A375 (cell line): ENCODE measurements at places on chromosomes 11 and 22. TPM values are rescaled to one million over a fixed set of nuclear protein-coding genes. Genes with fewer than 3 reads are reported as not detected.

The TIMP3 gene
- 319 and 337 TPM in 2 replicates for total RNA-seq

The SYT7 gene
- total RNA-seq = 0.45 and 1.2 TPM in 2 replicates

The CRYBB1 gene
- not detected in 2 replicates for total RNA-seq

The MUC5AC gene
- total RNA-seq = under 0.01 and 0.08 TPM in 2 replicates

The IGF2 gene
- total RNA-seq = not detected in 2 replicates

The SLC1A2 gene
- total RNA-seq = not detected in 2 replicates

The RAB39A gene
- total RNA-seq = 1.1 and 2.3 TPM in 2 replicates

The SCGB1C1 gene
- total RNA-seq = not detected in 2 replicates
